ENCODE measurements at places on chromosomes 12 and 14. TPM values are rescaled to one million over a fixed set of nuclear protein-coding genes. Genes with fewer than 3 reads are reported as not detected.

- no peak for DNase-seq
Measured at GRCh38 chr14:56806760-56807159, 3.5 kb downstream of the OTX2 start.

DNA sequence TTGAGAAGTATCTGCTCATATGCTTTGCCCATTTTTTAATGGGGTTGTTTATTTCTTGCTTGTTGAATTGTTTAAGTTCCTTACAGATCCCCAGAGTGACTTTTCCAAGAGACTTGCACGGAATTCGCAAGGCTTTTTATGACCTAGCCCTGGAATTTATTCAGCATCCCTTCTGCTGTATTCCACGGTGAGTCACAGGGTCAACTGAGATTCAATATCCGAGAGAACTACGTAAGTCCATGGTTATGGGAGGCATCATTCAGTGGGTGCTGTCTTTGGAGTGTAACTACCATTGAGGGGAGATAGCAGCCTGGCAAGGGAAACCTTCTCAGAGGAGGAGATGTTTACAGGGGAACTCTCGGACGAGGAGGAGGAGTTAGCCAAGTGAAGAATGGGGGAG, 20.9 kb upstream of the GPRC5A start:
- DNase-seq: peak; percentile 80

GRCh38 chr12:48796976-48797375, 8.1 kb upstream of the ADCY6 start:
- DNase-seq: no peak

- peak; percentile 5 for DNase-seq
Measured at GRCh38 chr14:53278602-53279506, 125.7 kb upstream of the DDHD1 start.

- no peak for DNase-seq
Measured at GRCh38 chr14:35247777-35248475, 44.3 kb upstream of the PSMA6 start.

- DNase-seq: no peak
Measured at GRCh38 chr14:54104601-54105145, 148.0 kb upstream of the BMP4 start.

GRCh38 chr14:105067140-105067968, 2.1 kb upstream of the GPR132 start:
- no peak for DNase-seq

DNA sequence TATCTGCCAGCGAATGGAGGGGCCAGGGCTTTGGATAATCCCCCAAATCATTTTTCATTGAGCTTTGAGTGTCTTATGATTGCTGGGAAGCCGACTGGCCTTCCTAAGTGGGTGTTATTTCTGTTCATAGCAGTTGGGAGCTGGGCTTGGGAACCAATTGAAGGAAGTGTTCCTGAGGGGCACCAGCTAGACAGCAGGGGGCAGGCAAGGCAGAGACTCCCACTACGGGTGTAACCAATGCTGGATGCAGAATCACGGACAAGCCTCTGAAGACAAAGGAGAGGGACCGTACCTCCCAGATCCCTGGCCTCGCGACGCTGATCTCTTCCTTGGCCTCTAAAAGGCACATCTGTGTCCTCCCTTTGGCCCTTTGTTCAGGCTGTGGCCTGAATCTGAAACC, 149.0 kb upstream of the PRMT8 start:
- DNase-seq: peak; percentile 28

- no peak for DNase-seq
Measured at GRCh38 chr12:32089586-32089985, 17.1 kb upstream of the BICD1 start.

DNA sequence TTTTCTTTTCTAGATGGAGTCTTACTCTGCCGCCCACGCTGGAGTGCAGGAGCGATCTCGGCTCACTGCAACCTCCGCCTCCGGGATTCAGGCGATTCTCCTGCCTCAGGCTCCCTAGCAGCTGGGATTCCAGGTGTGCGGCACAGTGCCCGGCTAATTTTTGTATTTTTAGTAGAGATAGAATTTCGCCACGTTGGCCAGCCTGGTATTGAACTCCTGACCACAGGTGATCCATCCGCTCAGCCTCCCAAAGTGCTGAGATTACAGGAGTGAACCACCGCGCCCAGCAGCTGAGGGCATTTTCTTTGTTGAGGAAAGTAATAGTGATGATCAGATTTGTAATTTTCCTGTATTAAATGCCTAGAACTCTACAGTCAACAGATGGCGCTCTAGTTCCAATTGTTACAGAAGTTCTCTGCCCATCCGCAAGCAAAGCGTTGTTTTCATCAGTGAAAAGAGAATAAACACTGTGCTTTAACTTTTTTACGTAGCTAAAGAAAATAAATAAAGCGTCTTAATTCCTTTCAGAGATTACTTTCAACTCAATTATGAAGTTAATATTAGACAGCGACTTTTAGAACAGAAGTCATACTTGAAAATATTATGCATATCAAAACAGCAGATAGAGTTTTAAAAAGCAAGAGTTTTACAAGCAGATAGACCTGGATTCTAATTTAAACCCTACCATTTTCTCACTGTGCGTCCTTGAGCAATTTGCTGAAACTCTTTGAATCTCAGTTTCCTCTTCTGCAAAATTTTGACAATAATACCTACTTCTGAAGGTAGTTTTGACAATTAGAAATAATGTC, 335.1 kb downstream of the DUSP6 start:
- DNase-seq: peak; percentile 85

DNA sequence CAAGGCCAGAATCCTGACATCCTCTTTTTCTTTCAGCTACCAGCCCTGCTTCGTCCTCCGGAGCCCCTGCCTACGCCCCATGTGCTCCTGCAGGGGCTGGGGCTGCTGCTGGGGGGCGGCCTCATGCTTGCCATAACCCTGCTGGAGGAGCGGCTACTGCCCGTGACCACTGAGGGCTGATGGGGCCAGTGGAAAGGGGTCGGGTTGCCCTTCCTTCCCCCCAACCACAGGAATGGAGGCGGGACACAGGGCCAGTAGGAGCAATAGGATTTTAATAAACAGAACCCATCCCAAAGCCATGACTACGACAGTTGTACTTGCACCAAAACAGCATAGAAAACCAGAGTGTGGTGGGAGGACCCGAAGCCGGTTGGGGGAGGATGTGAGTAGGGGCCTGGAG, 7.7 kb downstream of the SLC39A5 start:
- no peak for DNase-seq

DNA sequence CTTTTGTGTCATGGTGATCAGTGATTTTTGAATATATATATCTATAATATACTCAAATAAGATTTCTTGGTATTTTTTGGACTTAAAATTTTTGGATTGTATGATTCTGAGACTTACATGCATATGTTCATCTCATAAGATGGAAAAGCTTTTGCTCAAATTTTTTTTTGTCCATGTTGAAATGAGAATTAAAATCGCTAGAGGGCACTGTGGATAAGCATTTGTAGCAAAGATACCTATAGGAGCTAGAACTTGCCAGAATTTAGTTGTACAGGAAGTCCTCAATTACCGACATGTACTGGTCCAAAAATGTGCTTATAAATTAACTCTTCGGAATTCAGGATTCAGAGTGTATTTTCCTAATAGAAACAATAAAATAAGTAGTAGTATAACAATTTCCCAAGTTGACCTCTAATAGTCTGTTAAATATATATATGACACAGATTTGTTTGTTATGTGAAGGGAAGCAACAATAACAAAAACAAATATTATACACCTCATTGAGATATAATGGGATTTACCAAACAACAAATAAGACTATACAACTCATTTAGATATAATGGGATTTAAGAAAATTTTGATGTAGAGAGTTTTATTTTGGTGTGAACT, 179.6 kb downstream of the TMEM117 start:
- peak; percentile 81 for DNase-seq

DNA sequence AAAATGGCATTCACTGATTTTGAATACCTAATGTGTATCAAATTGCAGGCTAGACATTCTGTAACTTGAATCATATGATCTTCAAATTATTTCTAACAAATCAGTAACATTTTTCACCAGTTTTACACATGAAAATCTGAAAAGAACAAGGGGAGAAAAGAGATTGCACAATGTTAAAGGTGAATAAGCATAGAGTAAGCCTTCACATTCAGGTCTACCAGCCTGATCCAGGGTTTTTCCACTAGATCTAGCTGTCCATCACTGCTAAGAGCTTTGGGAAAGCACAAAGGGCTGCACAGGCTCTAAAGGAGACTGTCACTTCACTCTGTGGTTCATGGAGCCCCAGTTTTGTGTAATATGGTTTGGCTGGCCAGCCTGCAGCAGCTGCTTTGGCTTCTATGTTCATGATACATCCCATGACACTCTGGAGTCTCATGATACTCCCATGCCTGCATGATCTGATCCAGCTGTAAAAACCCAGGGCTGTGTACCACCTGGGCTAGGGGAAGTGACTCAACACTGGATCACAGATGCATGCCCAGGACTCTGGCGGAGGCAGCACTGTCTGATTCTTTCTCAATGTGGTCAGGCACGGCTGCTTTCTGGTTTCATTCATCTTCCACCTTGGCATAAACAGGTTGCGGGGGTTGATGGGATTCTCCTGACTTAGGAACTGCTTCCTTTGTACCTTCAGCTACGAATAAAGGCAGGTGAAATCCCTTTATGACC, 859.7 kb downstream of the GALC start:
- peak; percentile 71 for DNase-seq

DNA sequence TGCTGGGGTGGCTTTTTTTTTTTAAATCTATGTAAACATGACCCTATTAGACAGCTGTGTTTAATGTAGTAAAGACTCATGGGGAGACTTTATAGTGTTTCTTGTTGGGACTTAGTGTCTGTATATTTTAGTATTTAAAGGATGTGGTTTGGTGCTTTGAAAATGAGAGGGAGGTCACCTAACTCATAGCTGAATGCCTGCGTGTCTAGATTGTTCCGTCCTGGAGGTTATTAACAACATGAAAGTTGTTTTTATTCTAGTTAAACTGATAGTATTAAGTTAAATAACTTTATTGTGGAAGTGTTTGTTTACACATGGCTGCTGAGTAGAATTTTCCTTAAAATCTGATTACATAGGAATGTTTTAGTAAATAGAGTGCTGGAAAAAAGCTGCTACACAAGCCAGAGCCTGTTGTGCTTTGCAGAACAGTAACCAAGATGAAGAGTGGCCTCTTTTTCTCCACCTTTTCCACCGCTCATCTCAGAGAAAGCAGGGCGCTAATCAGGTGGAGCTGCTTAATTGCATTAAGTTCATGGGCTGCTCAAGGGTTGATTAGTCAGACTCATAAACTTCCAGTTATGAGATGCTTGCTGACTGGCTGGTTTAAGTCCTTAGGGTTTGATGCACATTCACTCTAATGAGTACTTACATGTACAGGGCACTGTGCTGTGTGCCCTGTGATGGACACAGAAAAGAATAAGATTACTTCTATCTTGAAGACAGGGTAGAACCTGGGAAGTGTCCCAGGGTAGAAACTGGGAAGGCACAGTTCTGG, 62.7 kb downstream of the FBXO34 start:
- DNase-seq: no peak

- DNase-seq: no peak
Measured at GRCh38 chr12:10354071-10354470, 35.8 kb downstream of the KLRK1 start.

- no peak for DNase-seq
Measured at GRCh38 chr12:64430886-64431285, 21.0 kb upstream of the TBK1 start.

GRCh38 chr12:97758194-97758501, 295.5 kb downstream of the RMST start:
- DNase-seq: no peak

DNA sequence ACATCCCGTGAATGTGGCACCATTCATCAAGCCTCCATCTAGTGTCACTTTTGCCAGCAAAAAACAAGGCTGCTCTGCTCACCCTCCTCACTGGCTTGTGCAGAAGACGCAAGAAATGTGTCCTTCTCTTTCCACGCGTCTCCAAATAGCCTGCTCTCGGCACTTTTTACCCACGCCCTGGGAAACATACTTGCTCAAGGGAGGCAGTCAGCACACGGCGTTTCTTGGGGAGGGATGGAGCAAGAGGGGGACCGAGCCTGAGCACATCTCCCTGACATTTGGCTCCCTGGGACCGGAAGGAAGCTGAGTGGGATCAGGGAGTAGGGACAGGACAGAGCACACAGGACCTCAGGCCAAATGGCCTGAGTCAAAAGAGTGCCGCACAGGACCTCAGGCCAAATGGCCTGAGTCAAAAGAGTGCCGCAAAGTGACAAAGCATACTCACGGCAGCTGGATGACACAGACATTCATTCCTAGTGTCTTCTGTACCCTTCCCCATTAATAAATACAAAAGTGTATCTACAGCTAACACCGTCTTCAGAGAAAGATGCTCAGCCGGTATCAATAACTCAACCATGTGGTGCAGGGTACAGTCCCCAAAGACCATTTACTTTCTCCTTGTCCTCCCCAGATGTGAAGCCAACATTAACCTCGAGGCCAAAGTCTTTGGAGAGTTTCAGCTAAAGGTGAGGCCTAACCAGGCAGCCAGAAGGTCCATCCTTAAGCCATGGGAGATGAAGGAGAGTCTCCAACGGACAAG, 7.1 kb downstream of the BCL11B start:
- no peak for DNase-seq

DNA sequence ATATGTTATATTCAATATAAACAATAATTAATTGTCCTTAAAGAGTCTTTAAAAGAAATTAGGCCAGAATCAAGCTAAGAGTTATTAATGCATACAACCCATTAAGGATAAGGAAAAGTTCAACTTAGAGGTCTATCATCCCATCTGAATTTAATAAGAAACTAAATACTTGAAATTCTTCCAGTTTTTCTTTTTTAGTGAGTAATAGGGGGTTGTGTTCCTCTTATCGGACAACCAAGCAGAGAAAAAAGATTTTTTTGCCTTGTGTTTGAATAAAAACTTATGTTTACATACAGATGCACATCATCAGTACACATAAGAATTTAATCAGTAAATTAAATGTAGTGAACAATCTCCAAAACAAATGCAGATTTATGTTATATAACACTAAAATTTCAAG, 32.5 kb downstream of the PAWR start:
- peak; percentile 71 for DNase-seq

Gene DNAI7
- total RNA-seq: 4.2 TPM

Gene C12orf42
- total RNA-seq: not detected

Gene JPH4
- total RNA-seq: not detected

Gene PLBD1
- 3.4 TPM for total RNA-seq

Gene ADCY4
- 6.3 TPM for total RNA-seq

Gene NANOG
- 0.16 TPM for total RNA-seq

Gene RTL1
- total RNA-seq: not detected

Gene KRT77
- total RNA-seq: not detected
